CD8-positive, alpha-beta T cell (primary cell): ENCODE measurements at places on chromosomes 11 and 22.

GRCh38 chr11:134497586-134497985 is 85.5 kb upstream of the B3GAT1 start:
- DNase-seq: no peak

- no peak for DNase-seq
Measured at GRCh38 chr11:43968719-43969118, 26.3 kb downstream of the C11orf96 start.

DNA sequence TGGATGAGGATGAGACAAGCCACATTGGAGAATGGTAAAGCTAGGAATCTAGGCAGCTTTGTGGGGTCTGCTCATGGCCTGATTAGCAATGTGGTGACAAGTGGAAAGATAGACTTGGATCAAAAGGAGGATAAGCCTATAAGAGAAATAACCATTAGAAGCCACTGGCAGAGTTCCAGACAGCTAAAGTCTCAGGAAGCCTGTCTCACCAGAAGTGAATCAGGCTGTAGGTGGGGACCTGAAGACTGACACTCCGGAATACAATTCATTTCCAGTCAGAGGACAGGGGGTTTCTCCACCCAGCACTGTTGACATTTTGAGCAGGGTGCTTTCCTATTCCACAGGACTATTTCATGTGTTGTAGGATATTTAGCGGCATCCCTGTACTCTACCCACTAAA is 129.7 kb downstream of the ARHGAP42 start:
- no peak for DNase-seq

- no peak for DNase-seq
Measured at GRCh38 chr11:5514841-5515240, 1.7 kb downstream of the UBQLNL start.

DNA sequence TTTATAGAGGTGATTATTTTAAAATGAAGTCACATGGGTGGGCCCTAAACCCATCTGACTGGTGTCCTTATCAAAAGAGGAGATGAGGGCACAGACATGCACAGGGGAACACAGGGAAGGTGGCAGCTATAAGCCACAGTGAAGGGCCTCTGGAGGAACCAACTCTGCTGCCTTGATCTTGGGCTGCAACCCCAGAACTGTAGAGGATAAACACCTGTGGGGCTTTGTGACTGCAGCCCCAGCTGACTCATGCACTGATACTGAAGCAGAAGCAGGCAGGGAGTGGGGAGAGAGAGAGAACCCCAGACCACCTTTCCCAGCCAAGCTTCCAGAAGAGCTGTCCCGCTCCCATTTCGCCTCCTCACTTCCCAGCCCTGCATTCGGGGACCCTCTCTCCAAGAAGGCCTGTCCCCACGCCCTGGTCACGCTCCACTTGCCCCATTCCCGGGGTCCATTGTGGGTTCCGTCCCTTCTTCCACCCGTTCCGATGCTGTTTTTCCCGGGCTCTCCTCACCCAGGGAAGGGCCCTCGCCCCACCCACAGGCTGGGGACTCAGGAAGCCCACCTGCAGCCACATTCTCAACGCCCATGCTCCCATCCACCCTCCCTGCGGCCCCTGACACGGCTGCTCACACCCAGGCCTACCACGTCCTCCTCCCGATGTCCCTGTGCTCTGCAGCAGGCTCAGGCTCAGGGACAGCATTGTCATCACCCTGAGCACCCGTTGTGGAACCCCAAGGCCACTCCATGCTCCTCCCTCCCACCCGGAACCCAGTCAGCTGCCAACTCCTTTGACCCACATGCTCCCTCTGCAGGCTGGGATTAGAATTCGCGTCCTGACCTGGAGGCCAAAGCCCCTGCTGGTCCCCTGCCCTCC is 90.8 kb upstream of the SHANK2 start:
- no peak for DNase-seq

DNA sequence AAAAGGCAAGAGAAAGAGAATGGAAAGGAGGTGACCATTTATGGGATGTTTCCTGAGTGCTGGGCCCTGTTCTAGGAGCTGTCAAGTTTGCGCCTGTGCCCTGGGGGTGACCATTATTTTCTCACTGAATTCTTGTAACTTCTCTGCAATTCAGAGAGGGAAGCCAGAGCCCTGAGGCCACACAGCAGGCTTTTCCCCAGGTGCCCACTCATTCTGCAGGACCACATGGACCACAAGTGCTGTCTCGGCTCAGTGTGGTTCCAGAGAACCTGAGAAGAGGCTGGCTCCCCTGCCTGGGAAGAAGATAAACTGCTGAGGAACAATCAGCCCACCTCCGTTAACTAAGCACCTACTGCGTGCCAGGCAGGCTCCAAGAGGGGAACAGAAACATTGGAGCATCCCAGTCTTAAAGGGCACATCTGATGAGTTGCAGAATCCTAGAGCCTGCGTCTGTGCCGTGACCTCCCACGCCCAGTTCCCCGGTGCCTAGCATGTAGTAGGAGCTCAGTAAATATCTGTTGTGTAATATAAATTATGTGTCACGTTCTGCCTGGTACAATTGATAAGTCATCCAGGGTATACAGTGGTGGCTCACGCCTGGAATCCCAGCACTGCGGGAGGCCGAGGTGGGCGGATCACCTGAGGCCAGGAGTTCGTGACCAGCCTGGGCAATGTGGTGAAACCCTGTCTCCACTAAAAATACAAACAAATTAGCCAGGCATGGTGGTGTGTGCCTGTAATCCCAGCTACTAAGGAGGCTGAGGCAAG is 31.6 kb upstream of the CRYBB3 start:
- DNase-seq: no peak

DNA sequence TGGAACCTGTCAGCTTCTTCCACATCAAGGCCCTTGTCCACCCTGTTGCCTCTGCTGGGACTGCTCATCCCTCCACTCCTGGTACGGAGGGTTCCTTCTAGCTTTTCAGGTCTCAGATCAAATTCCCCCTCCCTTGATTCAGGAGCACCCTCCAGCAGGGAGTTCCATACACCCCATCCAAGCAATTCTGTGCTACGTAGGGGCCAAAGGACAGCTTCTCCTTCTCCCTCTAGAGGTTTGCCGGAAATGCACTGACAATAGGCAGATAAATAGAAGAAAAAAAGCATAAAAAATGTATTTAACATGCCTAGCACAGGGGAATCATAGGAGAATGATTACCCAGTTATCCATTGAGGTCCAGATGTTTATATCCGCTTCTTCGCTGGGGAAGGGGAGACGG is 3.3 kb upstream of the CARD10 start:
- DNase-seq: no peak

GRCh38 chr11:11534981-11535380 is 86.8 kb downstream of the GALNT18 start:
- no peak for DNase-seq

GRCh38 chr11:2912498-2912897 is 16.7 kb downstream of the PHLDA2 start:
- DNase-seq: no peak

DNA sequence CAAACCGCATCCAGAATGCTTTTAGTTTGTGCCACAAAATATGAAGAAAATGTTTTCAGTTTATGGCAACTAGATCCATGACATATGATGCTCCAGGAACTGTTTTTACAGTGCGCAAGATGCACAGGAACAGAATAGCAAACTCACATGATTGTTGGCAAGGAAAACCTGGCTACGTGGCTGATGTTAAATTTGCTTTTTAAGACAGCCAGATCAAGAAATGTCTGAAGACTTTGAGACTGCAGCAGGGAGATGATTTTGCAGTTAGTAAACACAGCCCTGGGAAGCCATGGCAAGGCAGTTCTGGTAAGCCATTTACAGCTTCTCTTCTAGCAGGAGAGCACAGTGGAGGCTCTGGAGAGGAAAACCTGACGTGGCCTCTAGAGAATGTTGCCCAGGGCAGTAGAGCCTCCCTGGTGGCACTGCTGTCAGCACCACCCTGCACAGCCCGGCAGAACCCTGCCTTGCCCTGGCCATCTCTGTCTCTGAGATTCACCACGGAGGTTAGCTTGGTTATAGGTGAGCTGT is 69.8 kb upstream of the TNRC6B start:
- DNase-seq: no peak
